CD4-positive, CD25-positive, alpha-beta regulatory T cell (primary cell): ENCODE measurements at places on chromosomes 13 and 19. TPM values are rescaled to one million over a fixed set of nuclear protein-coding genes. Genes with fewer than 3 reads are reported as not detected.

GRCh38 chr13:47474839-47475238 lies 526.2 kb downstream of the SUCLA2 start:
- no peak for DNase-seq
- H3K27ac ChIP-seq = no peak overlapping the region
- no peaks in the 10 kb centered on the region for H3K4me1 ChIP-seq
- no peaks in the 10 kb centered on the region for H3K36me3 ChIP-seq
- no peaks in the 10 kb centered on the region for H3K27me3 ChIP-seq

Gene KRTDAP
- total RNA-seq = not detected

- H3K27me3 ChIP-seq = no peaks in the 10 kb centered on the region
- DNase-seq = peak; percentile 82
- peak within 1 kb of the TSS; percentile 83 for H3K27ac ChIP-seq
- peak within 1 kb of the TSS; percentile 57 for H3K4me3 ChIP-seq
Measured at GRCh38 chr19:3062165-3063105, at the start of gene TLE5. Gene TLE5 (minus strand): TSS chr19:3062495. CDS start chr19:3062200, 295 bp downstream.

DNA sequence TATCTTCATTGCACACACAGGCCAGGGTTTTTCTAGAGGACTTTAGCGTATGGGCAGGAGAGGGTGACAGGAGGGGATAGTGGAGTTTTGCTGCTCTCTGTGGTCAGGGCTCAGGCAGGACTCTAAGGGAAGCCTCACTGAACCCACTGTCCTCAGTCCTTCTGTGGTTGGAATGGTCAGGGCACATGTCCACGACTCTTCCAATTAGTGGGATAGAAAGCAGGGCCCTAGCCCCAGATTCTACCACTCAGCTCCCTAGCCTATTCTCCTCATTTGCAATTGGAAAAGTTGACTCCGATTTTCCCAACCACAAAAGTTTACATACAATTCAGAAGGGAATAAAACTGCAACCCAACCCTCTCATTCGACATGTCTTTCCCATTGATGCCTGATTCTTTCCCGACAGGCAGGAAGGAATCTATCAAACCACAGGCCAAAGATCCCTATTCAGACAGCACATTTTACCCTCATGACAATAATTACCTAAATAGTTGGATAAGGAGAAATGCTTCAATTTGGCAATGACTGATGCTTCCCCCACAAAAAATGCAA lies 38.2 kb downstream of the TGDS start:
- H3K27me3 ChIP-seq = no peaks in the 10 kb centered on the region
- no peak overlapping the region for H3K27ac ChIP-seq
- no peak for DNase-seq
- H3K4me3 ChIP-seq = no peak overlapping the region

Gene LGI4
- total RNA-seq = 0.64 TPM

- no peaks in the 10 kb centered on the region for H3K4me1 ChIP-seq
- no peak overlapping the region for H3K4me3 ChIP-seq
- no peak for DNase-seq
- no peaks in the 10 kb centered on the region for H3K27me3 ChIP-seq
Measured at GRCh38 chr13:85525411-85525810, 273.8 kb downstream of the SLITRK6 start.

DNA sequence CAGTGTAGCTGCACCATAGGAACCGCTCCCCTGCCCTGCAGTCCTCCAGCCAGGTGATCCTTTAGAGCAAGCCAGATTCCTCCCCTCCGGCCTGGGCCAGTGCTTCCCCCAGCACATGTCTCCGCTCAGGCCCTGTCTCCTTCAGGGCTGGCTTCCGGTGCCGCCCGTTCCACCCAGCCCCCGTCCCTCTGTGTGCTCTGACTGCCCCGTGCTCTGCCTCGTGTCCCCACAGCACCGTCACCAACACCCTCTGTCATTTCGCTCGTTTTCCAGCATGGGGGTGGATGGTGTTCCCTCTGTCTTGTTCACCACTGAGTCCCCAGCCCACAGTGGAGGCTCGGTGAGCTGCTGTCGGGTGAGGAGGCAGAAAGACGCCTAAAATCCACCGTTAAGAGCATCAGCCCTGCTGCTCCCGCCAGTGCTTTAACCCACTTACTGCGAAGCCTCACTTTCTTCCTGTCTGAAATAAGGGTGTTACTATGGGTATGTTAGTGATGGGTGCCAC lies 54.5 kb downstream of the TSSK6 start:
- peak; percentile 62 for DNase-seq
- peak overlapping the region; percentile 88 for H3K27ac ChIP-seq
- H3K4me1 ChIP-seq = peaks cover 75% of the 10 kb centered on the region
- peaks cover 17% of the 10 kb centered on the region for H3K36me3 ChIP-seq
- H3K27me3 ChIP-seq = no peaks in the 10 kb centered on the region

Gene ZNF701
- total RNA-seq = 13.7 TPM

Gene ZNF814
- total RNA-seq = 12.9 TPM

GRCh38 chr19:14089662-14090508 lies 666 bp downstream of the SAMD1 start:
- H3K4me3 ChIP-seq = no peak overlapping the region
- peak overlapping the region; percentile 23 for H3K27ac ChIP-seq
- H3K36me3 ChIP-seq = no peaks in the 10 kb centered on the region
- no peaks in the 10 kb centered on the region for H3K27me3 ChIP-seq

- H3K27ac ChIP-seq = no peak overlapping the region
- H3K4me3 ChIP-seq = peak overlapping the region; percentile 63
- DNase-seq = no peak
- H3K36me3 ChIP-seq = no peaks in the 10 kb centered on the region
Measured at GRCh38 chr13:99227909-99228688, 27.4 kb downstream of the UBAC2 start.

DNA sequence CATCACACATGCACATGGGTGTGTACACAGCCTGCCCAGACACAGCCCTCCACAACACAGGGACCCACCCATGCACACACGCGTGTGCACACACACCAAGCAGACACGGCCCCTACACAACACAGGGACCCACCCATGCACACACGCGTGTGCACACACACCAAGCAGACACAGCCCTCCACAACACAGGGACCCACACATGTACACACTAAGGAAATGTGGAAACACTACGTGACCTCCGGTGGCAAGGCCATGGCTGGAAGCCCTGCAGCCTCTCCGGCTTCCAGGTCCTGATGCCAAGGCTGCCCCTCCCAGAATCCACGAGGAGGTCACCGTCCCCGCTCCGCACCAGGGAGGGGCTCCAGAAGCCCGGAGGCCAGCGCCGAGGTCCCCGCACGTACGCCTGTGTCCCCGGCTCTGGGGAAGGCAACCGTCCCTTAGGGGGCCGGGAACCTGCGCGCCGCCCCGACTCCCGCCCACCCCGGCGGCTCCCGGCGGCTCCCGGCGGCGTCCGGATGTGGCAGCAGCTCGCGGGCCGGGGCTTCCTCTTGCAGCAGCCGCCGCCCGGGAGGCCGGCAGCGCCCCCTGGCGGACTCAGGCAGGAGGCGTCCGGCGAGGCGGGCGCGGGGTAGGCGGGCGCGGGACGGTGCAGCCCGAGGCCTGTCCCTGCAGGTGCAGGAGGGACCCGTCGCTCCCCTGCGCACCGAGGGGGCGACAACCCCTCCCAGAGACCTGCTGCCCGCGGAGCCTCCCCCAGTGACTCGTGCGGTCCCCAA lies 29.8 kb upstream of the GRTP1 start:
- peaks cover 11% of the 10 kb centered on the region for H3K4me1 ChIP-seq
- no peak overlapping the region for H3K27ac ChIP-seq
- H3K36me3 ChIP-seq = no peaks in the 10 kb centered on the region
- H3K4me3 ChIP-seq = peak overlapping the region; percentile 70
- no peaks in the 10 kb centered on the region for H3K27me3 ChIP-seq

- no peak for DNase-seq
- H3K27ac ChIP-seq = no peak overlapping the region
- no peaks in the 10 kb centered on the region for H3K36me3 ChIP-seq
- H3K4me3 ChIP-seq = no peak overlapping the region
- H3K27me3 ChIP-seq = no peaks in the 10 kb centered on the region
- H3K4me1 ChIP-seq = no peaks in the 10 kb centered on the region
Measured at GRCh38 chr13:79458436-79458835, 22.5 kb upstream of the NDFIP2 start.

DNA sequence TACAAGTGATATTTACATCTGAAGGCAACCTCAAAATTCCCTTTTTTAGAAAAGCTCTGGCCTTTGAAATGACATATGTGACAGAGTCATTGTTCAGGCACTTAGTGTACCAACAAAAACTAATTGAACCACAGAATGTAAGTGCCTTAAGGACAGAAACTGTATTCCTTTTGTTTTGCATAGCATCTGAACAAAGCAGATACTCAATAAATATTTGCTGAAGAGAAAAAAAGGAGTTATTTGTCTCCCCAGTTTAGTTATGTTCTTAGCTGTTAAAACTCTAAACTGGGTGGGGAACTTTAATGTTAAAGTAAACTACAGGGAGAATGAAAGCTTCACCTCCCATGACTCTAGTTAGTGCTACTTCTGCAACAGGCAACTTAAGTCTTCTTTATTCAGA lies 56.8 kb upstream of the KLF5 start:
- H3K4me3 ChIP-seq = no peak overlapping the region
- no peak for DNase-seq
- no peaks in the 10 kb centered on the region for H3K4me1 ChIP-seq
- no peaks in the 10 kb centered on the region for H3K27me3 ChIP-seq
- peaks cover 7% of the 10 kb centered on the region for H3K36me3 ChIP-seq

Gene ERF
- 96.4 TPM for total RNA-seq

Gene PEAK3
- not detected for total RNA-seq

- peak overlapping the region; percentile 76 for H3K4me3 ChIP-seq
- no peaks in the 10 kb centered on the region for H3K27me3 ChIP-seq
- H3K4me1 ChIP-seq = peaks cover 44% of the 10 kb centered on the region
Measured at GRCh38 chr19:1883784-1884183, 1.5 kb downstream of the ABHD17A start.

Gene KLK11
- total RNA-seq = not detected

Gene DMAC2
- total RNA-seq = 26.8 TPM

- H3K27me3 ChIP-seq = no peaks in the 10 kb centered on the region
- H3K4me1 ChIP-seq = no peaks in the 10 kb centered on the region
- H3K4me3 ChIP-seq = no peak overlapping the region
- DNase-seq = no peak
- H3K36me3 ChIP-seq = no peaks in the 10 kb centered on the region
Measured at GRCh38 chr19:51010066-51010795, 8.8 kb upstream of the KLK8 start.

DNA sequence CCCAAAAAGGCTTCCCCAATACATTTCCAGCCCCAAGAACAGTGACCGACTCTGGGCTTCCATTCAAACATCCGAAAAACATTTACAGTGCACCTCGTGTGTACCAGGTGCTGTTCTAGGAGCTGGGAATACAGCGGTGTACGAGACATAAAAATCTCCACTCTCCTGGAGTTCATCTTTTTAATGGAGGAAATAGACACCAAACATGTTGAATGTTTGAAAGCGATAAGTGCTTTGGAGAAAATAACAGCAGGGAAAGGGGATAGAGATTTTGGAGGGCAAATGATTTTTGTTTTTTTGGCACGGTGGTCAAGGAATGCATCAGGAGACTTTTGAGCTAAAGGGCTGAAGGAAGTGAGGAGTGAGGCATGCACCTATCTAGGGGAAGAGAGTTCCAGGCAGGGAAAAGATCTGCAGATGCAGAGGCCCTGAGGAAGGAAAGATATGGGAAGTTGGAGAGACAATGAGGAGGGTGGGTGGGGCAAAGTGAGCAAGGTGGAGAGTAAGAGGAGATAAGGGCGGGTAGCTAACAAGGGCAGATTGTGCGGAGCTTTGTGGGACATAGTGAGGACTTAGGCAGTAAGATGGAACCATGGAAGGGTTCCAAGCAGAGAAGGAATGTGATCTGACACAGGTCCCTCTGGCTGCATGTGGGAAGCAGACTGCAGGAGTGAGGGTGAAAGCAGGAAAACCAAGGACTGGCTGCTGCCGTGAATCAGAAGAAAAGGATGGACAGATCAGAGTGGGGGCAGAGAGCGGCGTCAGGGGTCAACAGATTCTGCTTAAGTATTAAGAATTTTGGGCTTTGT lies 703 bp upstream of the FBL start:
- peak overlapping the region; percentile 64 for H3K4me3 ChIP-seq
- H3K36me3 ChIP-seq = no peaks in the 10 kb centered on the region

DNA sequence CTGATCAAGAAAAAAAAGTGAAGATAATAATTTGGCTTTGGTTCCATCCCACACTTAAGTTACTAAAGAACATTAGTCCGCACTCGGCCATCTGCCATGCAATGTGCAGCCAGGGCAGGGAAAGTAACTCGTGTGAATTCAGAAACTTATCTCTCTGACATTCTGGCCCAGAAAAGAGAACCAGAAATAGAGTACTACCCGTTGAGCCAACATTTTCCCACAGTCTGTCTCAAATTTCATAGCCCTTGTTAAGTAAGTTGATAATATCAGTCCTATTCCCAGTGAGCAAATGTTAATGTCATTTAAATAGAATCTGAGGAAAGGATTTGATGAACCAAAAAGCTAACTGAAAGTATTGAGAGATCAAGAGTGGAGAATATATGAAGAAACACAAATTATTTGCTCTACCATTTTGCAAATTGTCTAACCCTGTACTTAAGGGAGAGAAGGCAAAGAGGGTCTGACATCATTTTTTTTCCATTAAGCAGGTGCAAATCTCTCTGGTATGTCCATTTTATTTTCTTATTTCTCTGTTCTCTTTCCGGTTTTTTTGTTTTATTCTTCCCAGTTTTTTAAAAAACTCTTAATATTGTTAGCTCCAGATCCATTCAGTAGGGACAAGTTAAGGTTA lies 156.3 kb downstream of the NDFIP2 start:
- no peaks in the 10 kb centered on the region for H3K4me1 ChIP-seq
- H3K27me3 ChIP-seq = no peaks in the 10 kb centered on the region
- H3K36me3 ChIP-seq = no peaks in the 10 kb centered on the region

Gene ARL11
- total RNA-seq = 0.17 TPM
